ENCODE measurements at places on chromosomes 12 and 14.

- no peak for DNase-seq
Measured at GRCh38 chr12:126342866-126343265, 1277.6 kb downstream of the AACS start.

- peak; percentile 35 for DNase-seq
Measured at GRCh38 chr12:1760566-1761382, 59.6 kb upstream of the LRTM2 start.

DNA sequence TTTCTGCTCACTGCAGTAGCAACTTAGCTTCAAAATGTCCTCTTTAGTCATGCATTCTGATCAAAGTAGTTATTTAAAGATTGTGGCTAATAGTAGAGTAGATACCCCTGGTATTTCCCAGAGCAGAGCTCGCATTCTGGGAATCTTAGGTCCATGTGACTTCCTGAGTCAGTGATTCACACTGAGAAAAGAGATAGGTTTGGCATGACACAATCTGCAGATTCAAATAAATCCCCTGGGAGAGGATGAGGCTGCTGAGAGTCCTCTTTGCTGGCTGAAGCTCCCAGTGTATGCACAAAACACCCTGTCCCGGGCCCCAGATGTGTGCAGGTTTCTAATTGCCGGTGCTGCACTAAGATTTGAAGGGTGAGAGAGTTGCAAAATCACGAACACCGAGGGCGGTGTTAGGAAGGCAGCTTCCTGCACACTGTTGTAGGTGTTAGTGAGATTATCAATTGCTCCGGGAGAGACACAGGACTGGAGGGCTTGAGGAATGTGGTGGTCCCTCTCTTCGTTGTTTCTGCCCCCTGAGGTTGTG, 233.2 kb downstream of the NRXN3 start:
- no peak for DNase-seq

- no peak for DNase-seq
Measured at GRCh38 chr12:1692895-1693610, 2.2 kb downstream of the ADIPOR2 start.

- DNase-seq: no peak
Measured at GRCh38 chr12:106767206-106767605, 7.3 kb upstream of the RIC8B start.

- DNase-seq: no peak
Measured at GRCh38 chr12:32069731-32070130, 36.9 kb upstream of the BICD1 start.

GRCh38 chr14:90495357-90496276, 98.8 kb downstream of the CALM1 start:
- DNase-seq: peak; percentile 57

GRCh38 chr14:65287264-65288131, 125.0 kb upstream of the FUT8 start:
- DNase-seq: no peak

DNA sequence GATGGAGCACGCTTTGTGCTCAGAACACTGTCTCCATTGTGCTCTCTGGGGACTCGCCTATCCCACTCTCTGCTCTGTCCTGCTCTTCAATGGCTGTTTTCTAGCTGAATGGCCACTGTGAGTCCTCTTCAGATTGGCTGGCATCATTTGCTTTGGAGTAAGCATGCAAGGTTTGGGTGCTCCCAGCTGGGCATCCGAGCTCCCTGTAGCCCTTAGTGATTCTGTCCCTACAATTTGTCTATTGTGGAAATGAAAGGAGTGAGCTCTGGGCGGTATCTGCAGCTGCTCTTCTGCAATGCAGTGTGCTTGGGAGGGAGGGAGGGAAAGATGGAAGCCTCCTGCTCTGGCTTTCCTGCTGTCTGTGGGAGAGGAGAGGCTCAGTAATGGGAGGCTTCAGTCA, 84.8 kb downstream of the SMOC1 start:
- no peak for DNase-seq

- no peak for DNase-seq
Measured at GRCh38 chr14:104805941-104806624, 5.2 kb downstream of the ZBTB42 start.

DNA sequence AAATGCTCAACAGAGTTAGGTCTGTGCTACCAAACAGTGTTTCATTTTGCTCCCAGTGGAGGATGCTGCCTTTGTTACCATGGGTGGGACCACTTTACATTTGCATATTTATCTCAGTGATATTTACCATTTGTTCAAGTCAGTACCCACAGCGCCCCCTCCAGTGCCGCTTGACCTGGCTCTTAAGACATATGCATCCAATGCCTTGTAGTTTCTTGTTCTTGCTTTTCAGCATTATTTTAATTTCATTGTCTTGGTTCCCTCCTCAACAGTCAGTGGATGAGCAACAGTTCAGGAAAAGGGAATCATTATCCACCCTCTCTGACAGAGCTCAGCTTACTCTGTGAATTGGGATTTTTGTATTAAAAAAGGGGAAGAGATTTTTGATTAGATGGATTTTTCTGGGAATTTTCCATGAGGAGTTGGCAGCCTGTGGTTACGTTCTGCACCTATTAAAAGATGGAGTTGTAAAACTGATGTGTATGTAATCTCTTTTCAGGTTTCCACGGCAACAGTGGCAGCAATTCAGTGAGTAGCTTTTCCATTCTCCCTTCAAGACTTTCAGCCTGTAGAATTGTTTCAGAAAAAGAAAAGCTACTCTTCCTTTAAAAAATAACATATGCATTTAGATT, 240.5 kb upstream of the DAAM1 start:
- DNase-seq: no peak

All from LoVo (cell line).